ENCODE measurements at places on chromosomes 4 and X. TPM values are rescaled to one million over a fixed set of nuclear protein-coding genes. Genes with fewer than 3 reads are reported as not detected.

DNA sequence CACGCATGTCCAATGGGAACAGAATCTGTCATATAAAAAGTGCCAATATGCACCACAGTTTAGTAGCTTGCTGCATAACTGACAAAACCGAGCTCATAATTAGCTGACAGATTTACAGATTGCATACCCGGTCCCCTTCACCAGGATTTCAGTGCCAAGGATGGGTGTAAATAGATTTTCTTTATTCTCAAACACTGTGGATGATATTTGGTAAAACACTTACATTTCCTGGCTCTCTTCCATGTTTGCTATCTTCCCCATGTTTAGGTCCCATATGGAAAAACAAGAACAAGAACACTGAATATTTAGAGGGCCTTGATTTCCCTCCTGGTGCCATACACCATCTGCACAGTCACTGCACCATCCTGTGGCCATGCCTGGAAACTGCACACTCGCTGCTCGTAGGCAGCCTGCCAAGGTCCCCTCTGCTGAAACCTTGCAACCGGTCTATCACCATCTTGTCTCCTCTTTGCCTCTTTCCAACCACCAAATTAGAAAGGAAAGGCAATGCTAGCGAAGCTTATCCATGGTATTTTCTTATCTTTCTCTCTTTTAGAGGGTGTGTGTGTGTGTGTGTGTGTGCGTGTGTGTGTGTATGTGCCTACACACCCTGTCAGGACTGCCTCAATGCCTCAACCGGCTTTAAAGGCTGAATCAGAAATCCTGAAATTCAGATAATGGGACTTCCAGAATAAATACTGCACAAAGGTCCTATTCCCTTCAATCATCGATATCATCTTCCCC lies 124.2 kb upstream of the MBNL3 start:
- no peak overlapping the region for H3K27ac ChIP-seq
- no peak overlapping the region for H3K4me3 ChIP-seq
- H3K36me3 ChIP-seq: no peaks in the 10 kb centered on the region
- H3K4me1 ChIP-seq: no peaks in the 10 kb centered on the region

DNA sequence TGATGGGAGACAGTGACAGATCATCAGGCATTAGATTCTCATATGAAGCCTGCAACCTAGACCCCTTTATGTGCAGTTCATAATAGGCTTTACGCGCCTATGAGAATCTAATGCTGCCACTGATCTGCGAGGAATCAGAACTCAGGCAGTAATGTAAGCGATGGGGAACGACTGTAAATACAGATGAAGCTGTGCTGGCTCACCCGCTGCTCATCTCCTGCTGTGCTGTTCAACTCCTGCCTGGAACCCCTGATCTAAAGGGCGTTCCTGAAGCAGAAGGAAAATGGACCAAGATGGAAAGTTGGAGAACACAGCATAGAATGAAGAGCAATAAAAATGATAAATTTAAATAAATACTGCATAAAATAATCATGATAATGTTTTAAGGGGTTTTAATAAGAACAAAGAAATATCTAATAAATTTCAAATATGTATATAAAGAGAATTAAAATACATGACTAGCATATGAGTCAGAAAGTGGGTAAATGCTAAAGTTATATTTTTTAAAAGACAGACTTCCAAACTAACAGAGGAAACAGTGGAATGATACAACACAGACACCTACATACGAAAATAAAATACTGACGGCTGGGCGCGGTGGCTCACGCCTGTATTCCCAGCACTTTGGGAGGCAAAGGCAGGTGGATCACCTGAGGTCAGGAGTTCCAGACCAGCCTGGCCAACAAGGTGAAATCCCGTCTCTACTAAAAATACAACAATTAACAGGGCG lies 59.2 kb downstream of the RBM47 start:
- no peaks in the 10 kb centered on the region for H3K4me1 ChIP-seq
- no peak for DNase-seq
- H3K4me3 ChIP-seq: no peak overlapping the region
- H3K36me3 ChIP-seq: no peaks in the 10 kb centered on the region
- no peak overlapping the region for H3K27ac ChIP-seq
- H3K27me3 ChIP-seq: no peaks in the 10 kb centered on the region

The SH2D1A gene
- total RNA-seq: 0.64 TPM

GRCh38 chr4:182231080-182231479 lies 12.1 kb upstream of the TENM3 start:
- no peak for DNase-seq
- no peaks in the 10 kb centered on the region for H3K36me3 ChIP-seq
- H3K27me3 ChIP-seq: no peaks in the 10 kb centered on the region
- H3K4me3 ChIP-seq: no peak overlapping the region
- no peak overlapping the region for H3K27ac ChIP-seq

The CLDN34 gene
- total RNA-seq: not detected

- H3K4me1 ChIP-seq: no peaks in the 10 kb centered on the region
- H3K4me3 ChIP-seq: no peak overlapping the region
- no peaks in the 10 kb centered on the region for H3K36me3 ChIP-seq
- H3K27ac ChIP-seq: no peak overlapping the region
- no peaks in the 10 kb centered on the region for H3K27me3 ChIP-seq
Measured at GRCh38 chr4:182257503-182257902, 14.3 kb downstream of the TENM3 start.

The SPANXN4 gene
- not detected for total RNA-seq

GRCh38 chrX:10054396-10054795 lies 87.2 kb downstream of the CLDN34 start:
- H3K4me1 ChIP-seq: peaks cover 5% of the 10 kb centered on the region
- H3K36me3 ChIP-seq: no peaks in the 10 kb centered on the region

The CXCL3 gene
- total RNA-seq: 1.3 TPM

GRCh38 chr4:100591161-100591876 lies 73.5 kb upstream of the EMCN start:
- no peaks in the 10 kb centered on the region for H3K4me1 ChIP-seq
- H3K27me3 ChIP-seq: no peaks in the 10 kb centered on the region
- H3K4me3 ChIP-seq: no peak overlapping the region
- H3K27ac ChIP-seq: no peak overlapping the region
- no peak for DNase-seq

- H3K27me3 ChIP-seq: no peaks in the 10 kb centered on the region
- no peak for DNase-seq
- H3K27ac ChIP-seq: no peak overlapping the region
- H3K4me1 ChIP-seq: no peaks in the 10 kb centered on the region
- H3K36me3 ChIP-seq: no peaks in the 10 kb centered on the region
- no peak overlapping the region for H3K4me3 ChIP-seq
Measured at GRCh38 chr4:79759793-79760192, 313.2 kb downstream of the ANTXR2 start.

DNA sequence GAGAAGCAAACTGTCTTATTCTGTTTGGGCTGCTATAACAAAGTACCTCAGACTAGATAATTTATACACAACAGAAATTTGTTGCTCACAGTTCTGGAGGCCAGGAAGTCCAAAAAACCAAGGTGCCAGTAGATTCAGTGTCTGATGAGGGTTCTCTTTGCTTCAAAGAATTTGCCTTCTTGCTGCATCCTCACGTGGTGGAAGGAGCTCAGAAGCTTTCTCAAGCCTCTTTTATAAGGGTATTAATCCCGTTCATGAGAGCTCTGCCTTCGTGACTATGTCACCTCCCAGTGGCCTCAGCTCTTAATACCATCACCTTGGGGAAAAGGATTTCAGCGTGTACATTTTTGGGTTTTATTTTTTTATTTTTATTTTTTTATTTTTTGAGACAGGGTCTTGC lies 20.1 kb downstream of the CA5B start:
- H3K36me3 ChIP-seq: no peaks in the 10 kb centered on the region
- DNase-seq: no peak
- no peak overlapping the region for H3K27ac ChIP-seq
- H3K4me3 ChIP-seq: no peak overlapping the region
- H3K27me3 ChIP-seq: no peaks in the 10 kb centered on the region
- no peaks in the 10 kb centered on the region for H3K4me1 ChIP-seq

GRCh38 chr4:131348263-131348662 lies 1800.8 kb upstream of the PCDH10 start:
- no peaks in the 10 kb centered on the region for H3K36me3 ChIP-seq
- no peak overlapping the region for H3K27ac ChIP-seq
- H3K27me3 ChIP-seq: no peaks in the 10 kb centered on the region
- DNase-seq: no peak
- no peak overlapping the region for H3K4me3 ChIP-seq

- H3K27ac ChIP-seq: no peak overlapping the region
- no peak for DNase-seq
- no peaks in the 10 kb centered on the region for H3K27me3 ChIP-seq
- H3K4me1 ChIP-seq: no peaks in the 10 kb centered on the region
Measured at GRCh38 chr4:180179146-180179545, 2064.1 kb upstream of the TENM3 start.

GRCh38 chr4:183620421-183620820 lies 38.6 kb downstream of the RWDD4 start:
- no peaks in the 10 kb centered on the region for H3K4me1 ChIP-seq
- DNase-seq: no peak
- no peak overlapping the region for H3K27ac ChIP-seq
- H3K36me3 ChIP-seq: no peaks in the 10 kb centered on the region
- H3K4me3 ChIP-seq: no peak overlapping the region
- H3K27me3 ChIP-seq: no peaks in the 10 kb centered on the region

GRCh38 chr4:110514889-110515479 lies 39.0 kb downstream of the ENPEP start:
- no peaks in the 10 kb centered on the region for H3K27me3 ChIP-seq
- no peaks in the 10 kb centered on the region for H3K4me1 ChIP-seq
- no peak overlapping the region for H3K4me3 ChIP-seq
- no peak for DNase-seq

The LONRF3 gene
- total RNA-seq: 15.1 TPM

- no peak for DNase-seq
- no peaks in the 10 kb centered on the region for H3K4me1 ChIP-seq
- H3K27ac ChIP-seq: no peak overlapping the region
- H3K27me3 ChIP-seq: no peaks in the 10 kb centered on the region
- H3K4me3 ChIP-seq: no peak overlapping the region
- H3K36me3 ChIP-seq: no peaks in the 10 kb centered on the region
Measured at GRCh38 chr4:153074486-153074885, 129.8 kb upstream of the TRIM2 start.

GRCh38 chr4:72112514-72113156 lies 80.8 kb downstream of the NPFFR2 start:
- no peak overlapping the region for H3K27ac ChIP-seq
- H3K4me3 ChIP-seq: no peak overlapping the region
- no peak for DNase-seq
- H3K36me3 ChIP-seq: no peaks in the 10 kb centered on the region

GRCh38 chr4:1355378-1355777 lies 8.4 kb downstream of the UVSSA start:
- H3K27ac ChIP-seq: no peak overlapping the region
- H3K4me3 ChIP-seq: no peak overlapping the region
- no peak for DNase-seq
- H3K36me3 ChIP-seq: no peaks in the 10 kb centered on the region

DNA sequence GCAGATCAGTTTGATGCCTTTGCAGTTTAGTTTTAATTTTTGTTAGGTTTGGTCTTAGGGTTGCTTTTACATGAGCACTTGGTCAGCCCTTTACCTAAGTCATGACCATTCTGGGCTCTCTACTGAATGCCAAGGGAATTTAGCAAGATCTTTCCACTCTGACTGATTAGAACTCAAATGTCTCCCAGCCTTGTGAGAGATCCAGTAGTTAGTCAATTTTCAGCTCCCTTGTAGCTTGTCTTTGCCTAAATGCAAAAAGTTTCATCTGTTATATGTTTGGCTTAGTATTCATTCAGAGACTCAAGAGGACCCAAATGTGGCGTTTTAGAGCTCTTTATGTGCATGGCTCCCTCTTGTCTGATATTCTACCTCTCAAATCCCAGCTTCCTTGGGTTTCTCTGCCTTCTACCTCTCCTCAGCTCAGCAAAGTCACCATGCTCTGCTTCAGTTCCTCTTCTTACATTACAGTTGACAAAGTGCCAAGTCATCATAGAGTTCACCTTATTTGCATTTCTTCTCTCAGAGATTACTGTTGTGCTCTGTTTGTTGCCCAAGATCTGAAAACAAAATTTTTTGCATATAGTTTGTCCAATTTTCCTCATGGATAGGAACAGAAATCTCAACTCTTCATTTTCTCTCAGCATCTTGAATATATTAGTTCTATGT lies 17.5 kb upstream of the JAKMIP1 start:
- no peaks in the 10 kb centered on the region for H3K36me3 ChIP-seq
- H3K4me1 ChIP-seq: no peaks in the 10 kb centered on the region
- H3K27ac ChIP-seq: no peak overlapping the region
- DNase-seq: no peak
